ENCODE measurements at places on chromosomes 13 and 19. TPM values are rescaled to one million over a fixed set of nuclear protein-coding genes. Genes with fewer than 3 reads are reported as not detected.
A peak's percentile ranks its signal among the peaks of the same experiment; 100 is the strongest.

DNA sequence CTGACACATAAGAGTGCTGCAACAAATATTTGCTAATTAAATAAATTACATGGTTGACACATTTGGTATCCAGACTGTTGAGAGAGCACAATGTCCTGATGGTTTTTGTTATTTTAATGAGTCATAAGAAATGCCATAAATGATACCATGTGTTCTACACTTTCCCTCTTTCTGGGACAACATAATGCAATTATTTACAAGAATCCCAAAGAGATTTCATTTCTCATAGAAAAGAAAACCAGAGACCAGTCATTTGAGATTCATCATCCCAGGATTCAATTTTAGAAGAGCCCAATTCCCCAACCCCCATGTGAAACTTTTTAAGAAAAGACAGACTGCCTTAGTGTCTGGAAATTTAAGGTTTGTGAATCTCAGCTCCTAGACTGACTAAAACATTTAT, 399.6 kb downstream of the DCT start:
- DNase-seq = no peak

DNA sequence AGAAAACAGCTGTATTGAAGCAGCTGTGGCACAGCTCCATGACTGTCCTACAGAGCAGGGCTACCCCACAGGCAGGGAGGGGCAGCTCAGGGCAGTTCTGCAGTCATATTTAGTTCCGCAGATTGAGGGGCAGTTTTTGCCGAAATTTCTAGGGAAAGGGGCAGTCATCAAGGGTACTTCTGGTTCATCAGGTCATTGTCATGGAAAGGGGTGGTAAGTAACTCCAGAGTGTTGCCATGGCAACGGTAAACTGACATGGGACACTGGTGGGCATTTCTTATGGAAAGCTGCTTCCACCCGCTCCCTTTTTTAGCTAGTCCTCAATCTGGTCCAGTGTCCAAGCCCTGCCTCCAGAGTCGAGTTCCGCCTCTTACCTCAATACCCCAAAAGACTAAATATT, 702.8 kb downstream of the LIG4 start:
- no peak for DNase-seq

DNA sequence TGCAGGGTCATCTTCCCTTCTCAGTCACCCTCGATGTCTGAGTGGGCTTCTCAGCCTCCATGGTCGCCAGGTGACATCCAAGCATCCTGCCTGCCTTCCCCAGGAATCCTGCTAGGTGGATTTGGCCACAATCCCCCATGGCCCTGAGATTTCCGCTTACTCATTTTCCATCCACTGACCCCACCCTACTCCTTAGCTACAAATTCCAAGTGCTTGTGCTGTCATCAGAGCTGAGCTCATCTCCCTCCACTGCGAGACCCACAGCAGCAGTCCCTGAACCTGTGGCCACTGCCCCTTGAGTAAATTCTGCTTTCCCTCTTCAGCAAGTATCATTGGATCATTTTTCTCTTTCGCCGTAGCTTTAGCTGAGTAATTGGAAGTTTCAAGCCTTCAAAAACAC, 90.5 kb upstream of the ANKRD10 start:
- no peak for DNase-seq

DNA sequence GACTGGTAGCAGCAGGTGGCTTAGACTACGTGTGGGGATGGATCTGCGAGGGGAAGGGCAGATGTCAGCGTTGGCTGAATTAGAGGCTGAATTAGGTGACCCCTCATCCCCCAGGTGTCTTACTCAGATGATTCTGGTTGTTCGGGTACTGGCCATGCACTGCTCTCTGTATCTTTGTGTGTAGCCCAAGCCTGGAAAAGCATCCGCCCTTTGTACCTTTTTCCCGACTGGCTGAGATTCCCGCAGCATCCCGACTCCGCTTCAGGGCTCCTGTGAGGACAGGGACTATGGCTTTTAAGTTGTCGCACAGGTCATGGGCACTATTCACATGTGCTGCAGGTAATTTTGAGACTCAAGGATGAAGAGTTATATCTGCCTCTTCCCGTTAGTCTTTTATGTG, 7.2 kb downstream of the TFDP1 start:
- no peak for DNase-seq

GRCh38 chr13:76160961-76161925, 525.1 kb downstream of the LMO7 start:
- no peak for DNase-seq

DNA sequence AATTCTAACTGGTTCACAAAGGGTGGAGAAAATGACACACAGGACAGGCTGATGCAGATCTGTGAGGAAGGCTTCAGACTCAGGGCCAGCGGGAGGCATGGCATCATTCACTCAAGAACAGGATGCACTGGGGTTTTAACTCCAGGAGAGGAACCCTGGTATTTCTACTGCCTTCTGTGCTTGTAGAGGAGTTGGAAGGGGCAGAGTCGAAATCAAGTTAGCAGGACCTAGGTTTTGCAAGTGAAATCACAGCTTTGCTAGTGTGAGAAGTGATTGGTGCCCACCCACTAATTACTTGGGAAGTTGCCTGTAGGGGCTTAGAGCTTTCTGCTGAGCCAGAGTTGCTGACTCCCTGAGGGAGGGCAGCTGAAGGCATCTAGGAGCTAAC, 92.7 kb downstream of the AKAP11 start:
- no peak for DNase-seq

DNA sequence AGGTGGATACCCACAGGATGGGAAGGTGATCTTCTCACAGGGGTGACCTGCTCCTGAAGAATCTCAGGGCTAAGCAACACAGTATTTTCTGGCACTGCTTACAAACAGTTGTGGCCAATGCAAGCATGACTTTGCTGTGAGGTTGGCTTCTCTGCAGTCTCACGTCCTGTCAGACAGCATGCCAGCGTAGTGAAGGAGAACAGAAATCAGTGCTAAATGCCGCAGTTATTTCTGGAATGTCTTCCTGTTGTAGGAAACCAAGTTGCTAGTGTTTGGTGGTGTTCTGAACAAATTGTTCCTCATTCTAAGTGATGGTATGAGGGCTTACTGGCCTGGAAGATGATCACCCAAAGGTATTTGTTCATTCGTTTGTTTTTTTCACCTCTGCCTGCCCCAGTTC, 320.1 kb downstream of the MTUS2 start:
- DNase-seq = no peak

DNA sequence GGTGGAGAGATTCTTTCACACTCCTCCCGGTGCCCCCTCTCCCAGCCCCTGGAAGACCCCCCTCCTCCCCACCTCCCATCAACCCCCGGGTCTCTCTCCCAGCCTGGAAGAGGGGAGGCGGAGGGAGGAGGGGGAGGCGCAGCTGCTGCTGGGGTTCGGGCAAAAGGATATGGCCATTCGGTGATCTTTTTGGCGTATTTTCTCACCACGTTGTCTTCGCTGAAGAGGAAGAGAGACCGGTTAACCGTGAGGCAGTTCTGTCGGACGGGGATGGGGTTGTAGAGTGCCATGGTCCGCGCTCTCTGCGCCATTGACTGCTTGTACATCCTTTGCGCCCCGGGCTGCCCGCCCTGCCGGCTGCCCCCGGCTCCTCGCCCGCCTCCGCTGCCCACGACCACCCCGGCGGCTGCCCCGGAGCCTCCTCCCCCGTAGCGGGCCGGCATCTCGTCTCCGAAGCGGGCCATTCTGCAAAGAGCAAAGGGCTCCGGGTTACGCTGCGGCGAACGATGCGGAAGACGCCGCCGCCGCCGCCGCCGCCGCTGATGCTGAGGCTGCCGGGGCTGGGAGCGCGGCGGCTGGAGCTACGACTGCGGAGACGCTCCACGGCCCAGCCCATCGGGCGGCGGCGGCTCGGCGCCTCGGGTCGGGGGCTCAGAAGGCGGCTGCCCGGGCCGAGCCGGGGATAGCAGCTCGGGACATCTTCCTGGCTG, 363 bp downstream of the CACNA1A start:
- no peak for DNase-seq

DNA sequence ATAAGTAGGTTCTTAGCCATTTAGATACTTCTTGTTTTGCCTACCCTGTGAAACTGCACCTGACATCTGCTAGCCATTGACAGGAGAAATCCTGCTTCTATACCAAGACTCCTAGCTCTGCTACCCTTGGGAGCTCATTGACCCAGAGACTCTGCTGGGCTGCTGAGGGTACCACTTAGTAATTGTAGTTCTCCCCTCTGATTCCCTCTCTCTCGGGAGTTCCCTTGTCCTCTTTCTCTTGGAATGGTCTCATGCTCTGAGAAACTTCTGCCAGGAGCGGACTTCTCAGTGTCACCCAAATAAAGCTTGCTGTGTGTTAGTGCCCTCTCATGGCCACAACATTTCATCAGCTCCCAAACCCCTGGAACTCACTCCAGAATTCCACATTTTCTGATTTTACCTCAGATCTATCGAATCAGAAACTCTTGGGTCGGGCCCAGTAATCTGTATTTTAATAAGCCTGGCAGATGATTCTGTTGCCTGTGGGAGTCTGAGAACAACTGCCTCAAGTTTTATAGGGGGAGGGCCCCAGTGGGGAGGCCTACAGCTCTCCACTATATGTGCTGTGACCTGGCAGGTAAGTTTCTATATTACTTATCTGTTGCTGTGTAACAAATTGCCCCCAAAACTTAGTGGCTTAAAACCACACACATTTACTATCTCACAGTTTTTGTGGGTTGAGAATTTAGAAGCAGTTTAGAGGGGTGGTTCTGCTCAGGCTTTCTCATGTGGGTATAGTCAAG, 221.1 kb downstream of the TDRD3 start:
- DNase-seq = no peak

DNA sequence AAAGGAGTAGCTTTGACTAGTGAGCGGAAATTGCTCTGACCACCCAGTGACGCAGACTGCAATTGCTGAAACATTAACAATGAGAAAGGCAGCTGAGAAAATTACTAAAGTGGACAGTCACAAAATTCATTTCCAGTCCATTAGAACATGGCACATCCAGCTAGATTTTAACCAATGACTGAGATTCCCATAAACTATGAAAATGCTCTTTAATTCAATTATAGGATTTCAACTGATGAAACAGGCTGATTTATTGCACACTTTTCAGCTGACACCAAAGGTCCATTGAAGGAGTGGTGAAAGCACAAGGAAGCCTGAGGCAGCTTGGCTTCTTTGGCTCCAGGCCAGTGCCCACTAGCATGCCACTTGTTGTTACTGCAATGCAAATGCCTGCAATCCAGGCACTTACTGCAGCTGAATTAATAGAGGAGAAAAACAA, 933.4 kb downstream of the SLITRK6 start:
- peak; percentile 49 for DNase-seq

GRCh38 chr13:96898646-96899254, 95.5 kb downstream of the OXGR1 start:
- no peak for DNase-seq

CCDC169 gene
- 1.5 TPM for total RNA-seq

LILRA1 gene
- 2.2 TPM for total RNA-seq

ZNF726 gene
- 6.4 TPM for total RNA-seq

DNA sequence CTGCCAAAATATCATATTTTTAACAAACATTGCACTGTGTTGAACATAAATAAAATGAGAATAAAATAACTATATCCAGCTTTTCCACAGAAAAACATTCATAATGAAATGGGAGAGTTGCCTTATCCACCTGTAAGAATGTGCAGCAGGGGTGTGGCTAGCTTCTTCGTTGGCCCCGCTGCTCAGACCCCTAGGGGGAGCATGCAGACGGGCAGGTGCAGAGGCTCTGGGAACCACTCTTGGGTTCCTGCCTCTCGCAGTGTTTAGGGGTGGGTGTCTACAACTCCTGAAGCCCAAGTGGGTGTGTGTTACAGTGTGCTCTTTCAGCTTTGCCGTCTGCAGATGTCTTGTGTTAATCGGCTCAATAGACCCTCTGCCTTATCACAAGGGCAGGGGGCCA, 121.7 kb downstream of the SLITRK5 start:
- DNase-seq = no peak

DNA sequence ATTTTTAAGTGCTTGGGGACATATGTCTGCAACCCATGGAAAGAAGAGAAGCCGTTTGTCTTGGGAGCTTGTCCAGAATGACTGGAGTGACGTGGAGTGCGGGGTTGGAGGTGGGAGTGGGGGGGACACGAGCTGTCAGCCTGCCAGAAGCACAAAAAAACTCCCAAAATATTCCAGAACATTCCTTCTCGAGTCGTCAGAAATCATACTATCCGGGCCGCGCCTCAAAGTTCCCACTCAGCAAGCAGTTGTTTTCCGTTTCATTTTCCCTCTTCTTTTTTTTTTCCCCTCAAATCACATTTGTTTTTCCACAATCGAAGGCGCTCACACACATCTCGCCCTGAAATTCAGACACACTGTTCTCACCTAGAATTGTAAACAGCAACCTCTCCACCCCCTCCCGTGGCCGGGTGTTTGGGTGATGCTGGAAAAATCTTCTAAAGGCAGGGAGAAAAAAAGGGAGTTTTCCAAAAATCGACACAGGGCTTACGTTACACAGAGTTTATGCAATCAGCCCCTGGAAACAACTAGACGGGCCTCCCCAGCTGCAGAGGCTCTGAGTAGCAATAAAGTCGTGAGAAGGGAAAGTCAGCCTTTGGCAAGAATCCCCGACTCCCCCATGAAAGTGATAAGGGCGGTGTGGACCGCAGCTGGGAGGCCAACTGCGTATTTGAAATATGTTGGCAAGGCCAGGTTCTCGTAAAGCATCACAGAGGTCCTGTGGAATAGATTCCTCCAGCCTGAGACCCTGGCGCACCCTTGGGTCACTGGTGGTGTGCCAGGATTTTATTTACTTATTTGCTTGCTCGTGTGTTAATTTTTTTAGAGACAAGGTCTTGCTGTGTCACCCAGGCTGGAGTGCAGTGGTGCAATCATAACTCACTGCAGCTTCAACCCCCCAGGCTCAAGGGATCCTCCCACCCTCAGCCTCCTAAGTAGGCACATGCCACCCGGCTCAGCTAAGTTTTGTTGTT, 31.2 kb upstream of the KLF2 start:
- peak; percentile 92 for DNase-seq

C19orf18 gene
- total RNA-seq = 0.85 TPM

ERICH6B gene
- total RNA-seq = not detected

DNA sequence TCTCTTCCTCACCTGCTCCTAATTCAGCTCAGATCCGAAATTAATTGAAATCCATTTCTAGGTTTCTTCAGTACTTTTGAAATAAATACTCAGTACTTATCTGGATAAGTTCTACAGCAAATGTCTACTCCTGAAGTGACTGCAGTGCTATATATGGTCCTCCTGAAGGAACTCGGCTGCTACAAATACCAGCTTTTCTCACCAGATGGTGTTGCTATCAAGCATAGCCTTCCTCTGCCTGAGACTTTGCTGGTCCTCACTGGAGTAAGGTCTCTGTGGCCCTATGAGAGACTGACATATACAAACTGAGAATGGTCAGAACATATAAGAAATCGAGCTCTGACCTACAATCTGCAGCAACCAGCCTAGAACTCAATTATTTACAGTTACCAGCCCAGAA, 161.6 kb downstream of the NDFIP2 start:
- no peak for DNase-seq

DNA sequence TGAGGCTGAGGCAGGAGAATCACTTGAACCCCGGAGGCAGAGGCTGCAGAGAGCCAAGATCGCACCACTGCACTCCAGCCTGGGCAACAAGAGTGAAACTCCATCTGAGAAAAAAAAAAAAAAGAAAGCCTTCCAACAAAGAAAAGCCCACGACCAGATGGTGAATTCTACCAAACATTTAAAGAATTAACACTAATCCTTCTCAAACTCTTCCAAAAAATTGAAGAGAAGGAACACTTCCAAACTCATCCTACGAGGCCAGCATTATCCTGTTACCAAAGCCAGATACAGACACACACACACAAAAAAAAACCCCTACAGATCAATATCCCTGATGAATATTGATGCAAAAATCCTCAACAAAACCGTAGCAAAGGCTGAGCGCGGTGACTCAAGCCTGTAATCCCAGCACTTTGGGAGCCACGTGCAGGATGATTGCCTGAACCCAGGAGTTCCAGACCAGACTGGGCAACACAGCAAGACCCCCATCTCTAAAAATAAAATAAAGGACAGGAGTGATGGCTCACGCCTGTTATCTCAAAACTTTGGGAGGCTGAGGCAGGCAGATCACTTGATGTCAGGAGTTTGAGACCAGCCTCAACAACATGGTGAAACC, 6.2 kb upstream of the EVI5L start:
- no peak for DNase-seq

DMKN gene
- total RNA-seq = 150 TPM

Data from kidney (tissue), 22 donors.